ENCODE measurements at places on chromosomes 3 and 15.
A peak's percentile ranks its signal among the peaks of the same experiment; 100 is the strongest.

DNA sequence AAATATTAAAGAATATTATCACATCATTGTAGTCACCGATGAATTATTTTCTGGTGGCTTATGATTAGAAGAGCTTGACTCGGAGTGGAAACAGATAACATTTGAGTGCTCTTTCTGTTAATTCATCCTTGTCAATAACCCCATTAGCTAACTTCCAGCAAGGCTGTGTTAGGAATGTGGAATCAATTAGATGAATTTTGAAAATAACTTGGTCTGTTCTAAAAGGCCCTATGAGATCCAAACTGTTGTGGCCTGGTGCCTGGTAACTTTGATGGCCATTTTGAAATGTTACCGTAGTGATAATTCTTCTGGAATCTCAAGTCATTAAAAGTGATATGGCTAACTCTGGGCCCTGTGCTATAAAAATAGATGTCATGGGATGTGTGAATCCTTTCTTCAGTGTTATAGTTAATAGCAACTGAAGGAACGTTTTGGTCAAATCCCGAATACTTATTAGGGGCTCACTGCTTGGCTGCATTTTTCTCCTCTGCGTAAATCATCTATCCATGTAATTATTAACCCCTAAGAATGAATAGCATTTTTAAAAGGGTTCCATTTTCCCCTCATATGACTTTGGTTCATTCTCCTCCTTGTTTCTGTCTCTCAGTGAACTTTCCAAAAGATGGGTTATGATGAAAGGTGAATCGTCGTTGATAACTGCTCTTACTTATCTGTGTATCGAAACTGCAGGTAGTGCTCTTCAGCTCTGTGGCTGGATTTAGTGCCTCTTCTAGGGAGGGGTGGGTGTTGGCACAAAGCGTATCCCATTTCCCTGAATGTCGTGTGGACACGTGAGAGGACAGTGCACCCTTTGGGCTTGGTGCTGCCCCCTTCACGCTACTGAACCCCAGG, 82.7 kb downstream of the IGF1R start:
- no peak for DNase-seq

DNA sequence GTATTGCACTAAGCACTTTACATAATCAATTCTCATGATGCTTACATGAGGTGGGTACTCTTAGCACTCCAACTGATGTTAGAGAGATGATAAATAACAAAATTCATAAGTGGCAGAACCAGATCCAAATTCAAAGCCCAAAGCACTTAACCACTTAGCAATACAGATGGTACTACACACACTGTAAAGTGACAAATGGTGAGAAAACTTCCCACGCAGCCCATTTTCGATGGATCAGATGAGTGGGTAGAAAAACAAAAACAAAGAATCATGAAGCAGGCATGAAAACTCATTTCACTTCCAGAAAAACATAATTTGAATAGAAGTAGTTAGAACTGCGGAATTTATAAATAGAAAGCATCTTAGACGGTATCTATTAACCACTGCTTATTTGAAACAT, 66.2 kb downstream of the FRMD4B start:
- DNase-seq: no peak

GRCh38 chr3:168645180-168645579, 549.5 kb upstream of the GOLIM4 start:
- DNase-seq: no peak

GRCh38 chr3:157369727-157370421, 66.8 kb upstream of the PTX3 start:
- no peak for DNase-seq

- DNase-seq: no peak
Measured at GRCh38 chr3:70067860-70068521, 68.5 kb downstream of the SAMMSON start.

GRCh38 chr3:143849854-143850549, 1.7 kb upstream of the SLC9A9 start:
- DNase-seq: no peak

GRCh38 chr3:51800750-51801125, 21.7 kb upstream of the IQCF6 start:
- DNase-seq: no peak

DNA sequence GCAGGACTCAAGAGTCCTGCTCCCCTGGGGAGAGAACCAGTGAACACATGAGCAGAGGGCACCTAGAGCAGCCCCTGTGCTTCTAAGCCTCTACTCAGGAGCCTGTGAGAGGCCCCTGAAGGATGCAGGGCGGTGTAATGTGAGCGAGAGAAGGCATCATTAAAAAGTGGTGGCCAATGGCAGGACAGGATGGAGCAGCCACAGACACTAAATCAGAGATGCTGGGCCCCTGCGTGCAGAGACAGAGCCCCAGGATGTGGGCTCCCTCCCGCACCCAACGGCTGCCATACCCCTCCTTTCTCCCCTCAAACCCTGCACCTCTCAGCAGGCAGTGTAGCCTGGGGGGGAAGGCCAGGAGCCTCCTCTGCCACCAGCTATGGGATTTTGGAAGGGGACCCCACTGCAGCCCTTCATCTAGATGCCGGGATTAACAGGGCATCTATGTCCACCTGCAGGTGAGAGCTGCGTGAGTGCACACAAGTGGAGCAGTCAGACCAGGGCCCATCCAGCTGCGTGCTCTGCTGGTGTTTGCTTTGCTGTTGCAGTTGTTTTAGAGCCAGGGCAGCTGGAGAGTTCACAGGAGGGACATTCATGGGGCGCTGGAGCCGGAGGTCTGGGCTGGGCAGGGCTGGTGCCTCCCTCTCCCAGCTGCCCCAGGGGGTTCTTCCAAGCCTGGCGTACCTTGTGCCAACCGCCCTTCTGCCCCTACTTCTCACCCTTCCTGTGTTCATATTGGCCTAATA, 5.1 kb upstream of the IQSEC1 start:
- no peak for DNase-seq

DNA sequence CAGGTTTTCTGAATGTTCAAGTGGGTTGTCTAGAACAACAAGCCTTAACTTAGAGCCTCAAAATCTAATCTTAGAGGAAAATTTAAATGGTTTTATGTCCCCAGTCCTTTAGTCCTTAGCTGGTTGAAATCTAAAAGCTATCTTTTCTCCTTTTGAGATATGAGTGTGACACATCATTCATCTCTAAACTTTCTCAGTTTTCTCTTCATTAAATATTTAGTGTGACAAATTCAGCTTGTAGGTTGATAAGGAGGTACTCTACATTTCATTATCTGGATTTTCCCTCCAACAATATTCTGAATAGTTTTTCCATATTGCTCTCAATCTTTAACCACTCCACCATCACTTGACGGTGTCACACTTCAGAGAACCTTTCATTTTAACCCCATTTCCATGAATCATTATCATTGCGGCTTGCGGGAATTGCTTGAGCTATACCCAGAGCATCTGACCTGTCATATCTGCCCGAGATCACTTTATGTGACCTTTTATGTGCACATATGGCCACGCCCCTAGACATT, 16.1 kb upstream of the ATP8B4 start:
- DNase-seq: no peak

GRCh38 chr3:143295201-143296080, 175.9 kb downstream of the CHST2 start:
- no peak for DNase-seq

DNA sequence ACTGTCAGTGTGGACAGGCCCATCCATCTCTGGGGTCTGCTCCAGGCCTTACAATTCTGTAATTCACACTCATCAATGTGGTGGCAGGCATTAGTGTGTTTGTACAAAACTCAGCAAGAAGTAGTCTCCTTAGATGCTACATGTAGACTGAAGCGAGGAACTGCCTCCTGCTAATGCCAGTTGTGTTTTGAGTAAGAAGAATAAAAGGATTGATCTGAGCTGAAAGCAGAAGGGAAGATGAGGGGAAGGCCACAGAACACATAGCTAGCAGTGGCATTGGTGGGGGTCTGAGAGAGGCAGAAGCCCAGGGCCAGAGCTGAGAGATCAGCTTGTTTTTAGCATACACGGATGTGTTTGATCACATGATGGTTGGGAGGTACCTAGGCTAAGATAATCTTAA, 144.1 kb downstream of the TIGIT start:
- no peak for DNase-seq

DNA sequence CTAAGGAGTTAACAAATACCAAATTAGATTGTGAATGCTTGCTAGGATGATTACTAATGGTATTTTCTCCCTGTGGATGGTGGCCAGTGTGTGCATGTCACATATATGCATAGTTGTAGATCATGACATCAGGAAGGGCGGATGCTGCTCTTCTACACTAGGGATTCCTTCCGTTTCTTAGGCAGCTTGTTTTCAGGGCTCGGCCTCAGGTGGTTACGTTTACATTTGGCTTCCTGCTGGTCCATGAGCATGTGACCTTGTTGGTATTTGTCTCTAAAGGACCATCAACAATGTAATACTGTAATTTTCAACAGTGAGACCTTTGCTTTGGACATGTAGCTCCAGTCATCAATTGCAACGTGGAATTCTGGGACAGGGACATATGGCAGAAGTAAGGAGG, 221.4 kb downstream of the NR1D2 start:
- no peak for DNase-seq

DNA sequence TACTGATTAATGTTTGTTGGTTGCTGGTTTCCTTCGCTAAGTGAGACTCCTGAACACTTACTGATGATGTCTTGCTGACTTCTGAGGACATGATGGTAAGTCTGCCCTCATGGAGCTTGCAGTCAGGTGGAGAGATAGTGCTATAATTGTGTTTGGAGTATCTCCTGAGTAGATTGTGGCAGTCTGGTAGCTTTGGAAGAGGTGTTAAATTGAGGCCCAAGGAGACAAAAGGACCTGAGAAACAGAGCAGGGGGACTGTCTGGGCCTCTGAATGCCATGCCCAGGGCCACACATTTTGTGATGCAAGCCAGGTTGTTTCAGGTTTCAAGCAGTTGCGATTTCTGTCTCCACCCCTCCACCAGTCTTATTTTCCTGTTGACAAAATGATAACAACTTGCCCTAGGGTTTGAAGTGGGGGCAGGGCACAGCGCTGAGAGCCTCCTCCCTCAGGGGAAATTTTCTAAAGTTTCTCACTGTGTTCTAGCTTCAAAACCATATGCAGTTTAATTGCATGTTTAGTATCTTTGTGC, 16.7 kb downstream of the SMAD3 start:
- no peak for DNase-seq

DNA sequence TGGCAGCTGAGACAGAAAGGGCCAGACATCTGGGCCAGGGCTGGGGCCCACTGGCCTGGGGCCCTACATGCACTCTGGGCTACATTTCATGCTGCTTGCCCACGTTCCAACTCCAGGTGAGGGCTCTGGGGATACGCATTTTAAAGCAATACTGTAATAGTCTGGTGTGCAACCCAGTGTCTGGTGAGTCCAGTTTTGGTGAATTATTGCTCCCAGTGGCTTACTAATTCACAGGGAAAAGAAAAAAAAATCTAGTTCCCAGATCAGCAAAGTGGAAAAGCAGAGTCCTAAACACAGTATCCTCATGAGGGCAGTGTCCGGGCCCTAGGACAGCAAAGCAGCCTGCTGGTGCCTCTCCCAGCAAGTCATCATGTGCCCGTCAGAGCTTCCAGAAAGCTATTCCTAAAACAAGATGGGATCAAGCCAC, 82.4 kb downstream of the CCNL1 start:
- no peak for DNase-seq

- no peak for DNase-seq
Measured at GRCh38 chr3:24018784-24019570, 73.9 kb downstream of the NR1D2 start.

DNA sequence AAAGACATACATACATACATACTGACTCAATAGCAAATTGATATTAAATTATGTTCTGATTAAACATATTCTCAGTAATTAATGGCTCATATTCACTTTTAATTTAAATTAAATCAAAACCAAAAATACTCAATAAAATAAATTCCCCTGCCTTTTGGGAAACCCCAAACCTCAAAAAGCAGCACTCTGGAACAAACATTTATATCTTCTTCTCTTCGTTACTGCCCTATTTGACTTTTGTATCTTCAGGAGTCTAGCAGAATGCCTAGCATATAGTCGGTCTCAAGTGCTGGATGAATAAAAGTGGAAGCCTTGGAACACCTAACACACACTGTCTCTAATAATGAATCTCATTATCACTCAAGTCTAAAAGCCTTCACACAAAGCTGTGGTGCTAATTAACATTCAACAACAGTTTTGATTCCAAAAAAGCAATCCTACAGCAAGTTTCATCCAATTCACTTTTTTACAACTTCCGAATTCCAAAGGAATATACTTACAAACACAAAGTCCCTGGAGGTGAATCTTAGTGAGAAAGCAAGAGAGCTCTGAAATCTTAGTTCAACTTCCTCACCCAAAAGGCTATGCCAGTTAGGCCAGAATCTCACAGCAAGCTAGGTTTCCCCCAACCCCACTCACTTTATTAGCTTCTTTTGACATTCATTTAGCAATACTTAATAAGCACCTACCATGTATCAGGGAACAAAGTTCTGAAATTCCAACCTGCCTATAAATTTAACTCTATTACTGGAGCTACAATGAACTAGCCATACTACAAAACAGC, 35.0 kb downstream of the GSK3B start:
- DNase-seq: no peak

- DNase-seq: no peak
Measured at GRCh38 chr3:150995510-150995909, 23.0 kb upstream of the CLRN1 start.

DNA sequence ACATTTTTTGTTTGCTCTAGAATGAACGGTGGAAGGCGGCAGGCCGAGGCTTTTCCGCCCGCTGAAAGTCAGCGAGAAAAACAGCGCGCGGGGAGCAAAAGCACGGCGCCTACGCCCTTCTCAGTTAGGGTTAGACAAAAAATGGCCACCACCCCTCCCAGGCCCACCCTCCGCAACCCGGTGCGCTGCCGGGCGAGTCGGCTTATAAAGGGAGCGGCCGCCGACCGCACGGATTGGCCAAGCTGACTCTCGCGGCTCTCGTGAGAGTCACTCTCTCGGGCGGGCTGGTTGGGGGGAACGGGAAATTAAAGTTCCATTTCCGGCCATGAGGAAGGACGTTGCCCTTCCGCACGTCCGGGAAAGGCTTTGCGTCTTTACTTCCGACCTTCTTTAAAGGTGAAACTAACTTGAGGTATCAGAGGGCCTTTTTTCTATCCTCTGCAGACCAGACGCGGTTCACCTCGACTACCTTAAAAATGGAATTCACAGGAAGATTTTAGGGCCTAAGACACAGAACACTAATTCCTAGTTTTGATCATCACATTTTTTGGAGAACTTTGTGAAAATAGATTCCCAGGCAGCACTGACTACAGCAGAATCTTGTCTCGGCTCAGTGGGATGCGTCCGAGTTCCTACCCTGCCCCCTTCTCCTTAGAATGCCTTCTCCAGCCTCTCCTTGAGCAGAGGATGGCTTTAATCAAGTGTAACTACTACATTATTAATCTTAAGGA, at the start of gene TERC:
Gene TERC (minus strand): TSS at position 179 of the 731 bp plus-strand sequence.
- DNase-seq: peak; percentile 65

- no peak for DNase-seq
Measured at GRCh38 chr3:172111163-172111562, 71.8 kb downstream of the FNDC3B start.

GRCh38 chr3:69079269-69080159, 651 bp downstream of the UBA3 start:
- no peak for DNase-seq

- no peak for DNase-seq
Measured at GRCh38 chr15:94206463-94207167, 24.7 kb upstream of the MCTP2 start.

DNA sequence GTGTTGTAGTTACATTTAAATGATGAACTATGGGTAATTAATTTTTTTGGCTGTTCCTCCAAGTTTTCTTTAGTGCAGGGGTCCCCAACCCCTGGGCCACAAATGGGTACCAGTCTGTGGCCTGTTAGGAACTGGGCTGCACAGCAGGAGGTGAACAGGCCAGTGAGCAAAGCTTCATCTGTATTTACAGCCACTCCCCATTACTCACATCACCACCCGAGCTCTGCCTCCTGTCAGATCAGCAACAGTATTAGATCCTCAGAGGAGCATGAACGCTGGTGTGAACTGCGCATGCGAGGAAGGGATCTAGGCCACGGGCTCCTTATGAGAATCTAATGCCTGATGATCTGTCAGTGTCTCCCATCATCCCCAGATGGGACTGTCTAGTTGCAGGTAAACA, 75.9 kb upstream of the RPL35A start:
- no peak for DNase-seq

Measured in NCI-H1048 (cell line).